ENCODE measurements at places on chromosomes 3 and 15. TPM values are rescaled to one million over a fixed set of nuclear protein-coding genes. Genes with fewer than 3 reads are reported as not detected.

CHRNA7 gene
- total RNA-seq, result 0.95 TPM

PCLAF gene
- 0.24 TPM for total RNA-seq

BCL2A1 gene
- total RNA-seq, result 1.2 TPM

TLR9 gene
- 0.55 TPM for total RNA-seq

DNA sequence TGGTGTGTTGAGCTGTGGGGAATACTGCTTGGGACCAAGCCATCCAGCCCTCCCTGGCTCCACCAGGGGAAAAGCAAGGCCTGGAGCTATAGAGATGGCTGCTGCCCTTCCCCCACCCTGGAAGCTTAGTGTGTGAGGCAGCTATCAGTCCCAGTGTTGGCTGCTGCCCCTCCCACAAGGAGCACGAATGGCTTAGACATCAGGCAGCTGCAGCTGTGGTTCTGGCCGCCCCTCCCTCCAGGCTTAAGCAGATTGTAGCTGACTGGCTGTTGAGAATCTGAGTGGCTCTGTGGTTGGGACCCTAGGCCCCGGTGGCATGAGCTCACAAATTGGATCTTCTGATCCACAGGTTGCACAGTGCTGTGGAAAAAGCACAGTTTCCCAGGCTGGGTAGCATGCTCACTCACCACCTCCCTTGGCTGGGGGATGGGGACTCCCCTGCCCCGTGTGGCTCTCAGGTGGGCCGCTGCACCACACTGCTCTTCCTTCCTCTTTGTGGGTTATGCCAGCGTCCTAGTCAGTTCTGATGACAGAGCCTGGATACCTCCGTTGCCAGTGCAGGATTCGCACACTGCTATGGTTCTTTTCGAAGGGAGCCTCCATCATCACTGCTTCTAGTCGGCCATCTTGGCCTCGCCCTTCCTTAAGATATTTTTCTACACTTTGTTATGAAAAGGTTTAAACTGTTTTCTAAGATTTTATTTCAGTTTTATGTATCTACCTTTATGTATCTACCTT is 21.2 kb upstream of the SUCNR1 start:
- no peak overlapping the region for H3K27ac ChIP-seq
- H3K4me3 ChIP-seq, result no peak overlapping the region
- no peaks in the 10 kb centered on the region for H3K36me3 ChIP-seq
- no peak for DNase-seq

DNA sequence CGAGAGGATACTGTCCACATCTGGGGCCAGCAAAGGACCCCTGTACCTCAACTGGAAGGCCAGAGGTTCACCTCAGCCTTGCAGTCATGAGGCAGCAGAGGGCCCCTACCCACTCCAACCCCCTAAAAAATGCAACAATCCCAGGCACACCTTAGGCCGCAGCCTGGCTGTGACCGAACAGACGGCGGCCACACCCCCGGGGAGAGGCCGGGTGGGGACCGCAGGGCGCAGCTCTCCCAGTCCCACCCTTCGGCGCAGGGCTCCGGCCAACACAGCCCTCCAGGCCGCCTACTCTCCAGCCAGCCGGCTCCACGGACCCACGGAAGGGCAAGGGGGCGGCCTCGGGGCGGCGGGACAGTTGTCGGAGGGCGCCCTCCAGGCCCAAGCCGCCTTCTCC is 457 bp upstream of the DNAJA4 start:
- peak overlapping the region; percentile 95 for H3K27ac ChIP-seq
- H3K36me3 ChIP-seq, result no peaks in the 10 kb centered on the region
- H3K4me1 ChIP-seq, result peaks cover 36% of the 10 kb centered on the region
- DNase-seq, result no peak

DNA sequence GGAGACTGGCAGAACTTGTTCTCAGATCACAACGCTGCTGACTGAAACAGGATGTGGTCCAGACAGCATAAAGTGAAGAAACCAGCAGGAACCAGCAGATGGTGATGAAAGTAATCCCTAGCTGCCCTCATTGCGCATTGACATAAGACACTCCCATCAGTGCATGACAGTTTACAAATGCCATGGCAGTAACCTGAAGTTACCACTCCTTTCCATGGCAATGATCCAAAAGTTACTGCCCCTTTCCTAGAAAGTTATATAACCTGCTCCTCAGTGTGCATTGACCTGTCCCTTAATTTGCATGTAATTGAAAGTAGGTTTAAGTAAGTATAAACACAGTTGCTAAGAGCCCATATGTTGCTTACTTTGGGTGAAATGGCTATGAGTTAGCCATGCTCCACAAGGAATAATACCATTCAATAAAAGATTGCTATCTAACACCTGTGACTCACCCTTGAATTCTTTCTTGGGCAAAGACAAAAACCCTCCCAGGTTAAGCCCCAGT is 149.1 kb upstream of the CD96 start:
- no peak for DNase-seq
- no peaks in the 10 kb centered on the region for H3K4me1 ChIP-seq
- no peaks in the 10 kb centered on the region for H3K36me3 ChIP-seq
- no peak overlapping the region for H3K27ac ChIP-seq

DNA sequence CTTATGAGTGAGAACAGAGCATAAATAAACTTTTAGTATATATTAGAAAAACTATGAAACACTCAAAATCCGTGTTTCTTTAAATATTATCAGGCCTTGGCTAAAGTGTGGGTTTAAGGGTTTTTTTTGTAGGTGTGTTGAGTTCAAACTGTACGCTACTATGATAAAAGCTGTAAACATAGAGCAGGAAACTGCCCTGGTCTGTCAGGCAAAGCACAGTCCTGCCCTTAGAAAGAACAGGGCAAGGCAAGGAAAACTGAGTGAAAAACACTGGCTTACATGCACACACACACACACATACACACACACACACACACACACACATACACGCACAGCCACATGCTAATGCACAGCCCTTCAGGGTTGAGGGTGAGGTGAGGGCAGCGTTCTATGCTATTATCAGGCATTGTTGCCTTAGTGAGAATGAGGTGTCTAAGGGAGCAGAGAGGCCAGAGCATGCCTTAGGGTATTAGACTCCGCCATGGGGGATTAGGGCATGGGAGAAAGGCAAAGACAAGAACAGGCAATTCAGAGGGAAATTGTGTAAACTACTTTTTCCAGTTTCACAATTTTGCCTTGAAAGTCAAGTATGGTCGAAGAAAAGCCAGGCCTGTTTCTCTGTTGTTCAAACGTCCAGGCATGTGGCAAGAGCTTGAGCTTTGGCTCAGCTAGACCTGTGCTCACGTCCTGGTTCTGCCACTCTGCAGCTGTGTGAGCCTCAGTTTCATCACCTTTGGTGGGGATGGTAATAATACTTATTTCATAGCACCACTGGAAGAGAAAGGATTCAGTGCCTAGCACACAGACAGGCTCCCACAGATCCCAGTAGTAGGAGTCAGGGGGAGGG is 36.3 kb upstream of the TPM1 start:
- no peaks in the 10 kb centered on the region for H3K36me3 ChIP-seq
- DNase-seq, result no peak
- no peaks in the 10 kb centered on the region for H3K27me3 ChIP-seq
- no peak overlapping the region for H3K4me3 ChIP-seq
- H3K4me1 ChIP-seq, result no peaks in the 10 kb centered on the region
- H3K27ac ChIP-seq, result no peak overlapping the region

DNA sequence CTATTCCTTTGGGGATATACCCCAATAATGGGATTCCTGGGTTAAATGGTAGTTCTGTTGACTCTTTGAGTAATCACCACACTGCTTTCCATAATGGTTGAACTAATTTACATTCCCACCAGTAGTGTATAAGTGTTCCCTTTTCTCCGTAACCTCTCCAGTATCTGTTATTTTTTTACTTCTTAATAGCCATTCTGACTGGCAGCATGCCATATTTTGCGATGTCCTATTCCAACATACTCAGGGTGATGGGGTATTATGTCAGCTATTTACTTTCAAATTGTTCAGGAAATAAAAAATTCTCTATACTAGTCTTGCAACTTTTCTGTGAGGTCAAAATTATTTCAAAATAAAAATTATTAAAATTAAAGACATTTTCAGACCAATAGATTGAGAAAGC is 9.1 kb upstream of the PARP14 start:
- no peak overlapping the region for H3K4me3 ChIP-seq
- no peaks in the 10 kb centered on the region for H3K27me3 ChIP-seq

DNA sequence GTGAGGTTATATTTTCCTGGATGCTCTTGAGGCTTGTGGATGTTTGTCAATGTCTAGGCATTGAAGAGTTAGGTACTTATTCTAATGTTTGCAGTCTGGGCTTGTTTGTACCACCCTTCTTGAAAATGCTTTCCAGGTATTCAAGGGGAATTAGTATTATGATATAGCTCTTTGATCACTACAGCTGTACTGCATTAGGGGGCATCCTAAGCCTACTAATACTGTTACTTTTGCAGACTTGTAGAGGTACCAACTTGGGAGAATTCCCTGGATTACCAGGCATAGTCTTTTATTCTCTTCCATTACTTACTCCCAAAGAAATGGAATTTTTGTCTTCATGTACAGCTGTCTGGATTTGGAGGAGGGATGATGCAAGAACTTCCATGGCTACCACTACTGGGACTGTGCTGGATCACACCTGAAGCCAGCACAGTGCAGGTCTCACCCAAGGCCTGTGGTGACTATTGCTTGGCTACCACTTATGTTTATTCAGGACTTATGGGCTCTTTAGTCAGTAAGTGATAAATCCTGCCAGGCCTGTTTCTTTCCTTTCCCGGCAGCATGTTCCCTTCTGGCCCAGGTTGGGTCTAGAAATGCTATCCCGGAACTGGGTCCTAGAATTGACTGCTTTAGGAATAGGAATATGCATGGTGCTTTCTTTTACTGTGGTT is 402.9 kb downstream of the IL20RB start:
- H3K27me3 ChIP-seq, result no peaks in the 10 kb centered on the region
- no peak for DNase-seq
- no peak overlapping the region for H3K4me3 ChIP-seq
- no peak overlapping the region for H3K27ac ChIP-seq

DNA sequence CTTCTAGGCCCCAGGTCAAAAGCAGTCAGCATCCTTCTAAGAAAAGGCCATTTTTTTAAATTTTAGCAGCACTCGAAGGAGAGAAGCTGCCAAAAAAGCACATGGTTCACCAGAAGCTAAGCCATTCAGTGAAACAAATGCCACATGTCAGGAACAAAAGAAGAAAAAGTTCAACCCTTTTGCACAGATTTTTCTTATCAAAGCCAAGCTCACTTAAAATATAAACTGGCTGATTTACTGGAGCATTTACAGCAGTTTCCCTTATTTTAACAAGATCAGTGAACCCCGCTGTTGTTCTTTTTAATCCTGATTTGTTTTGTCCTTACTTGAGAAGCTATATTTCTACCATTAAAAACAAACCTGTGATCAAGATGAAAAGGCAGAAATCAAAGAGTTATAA is 46.5 kb upstream of the SYNPR start:
- H3K4me3 ChIP-seq, result no peak overlapping the region
- no peaks in the 10 kb centered on the region for H3K27me3 ChIP-seq
- H3K27ac ChIP-seq, result no peak overlapping the region
- no peaks in the 10 kb centered on the region for H3K4me1 ChIP-seq
- H3K36me3 ChIP-seq, result no peaks in the 10 kb centered on the region

DNA sequence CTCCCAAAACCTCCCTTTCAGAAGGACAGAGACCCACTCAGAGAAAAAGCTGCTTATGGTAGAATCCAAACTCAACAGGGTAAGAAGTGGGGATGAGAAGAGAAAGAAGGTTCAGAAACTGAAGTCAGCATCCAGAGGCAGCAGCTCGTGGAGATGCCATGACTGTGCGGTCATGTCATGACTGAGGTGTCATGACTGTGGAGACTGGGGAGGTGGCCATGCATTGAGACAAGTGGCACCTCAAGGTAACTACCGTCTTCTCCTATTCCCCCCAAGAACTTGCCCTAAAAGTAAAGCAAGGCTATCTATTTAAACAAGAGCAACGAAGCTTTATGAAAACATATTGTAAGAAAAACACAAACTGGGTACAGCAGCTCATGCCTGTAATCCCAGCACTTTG is 15.1 kb downstream of the CHRNA3 start:
- no peaks in the 10 kb centered on the region for H3K4me1 ChIP-seq
- H3K4me3 ChIP-seq, result no peak overlapping the region
- peaks cover 3% of the 10 kb centered on the region for H3K27me3 ChIP-seq
- no peak overlapping the region for H3K27ac ChIP-seq

GRCh38 chr3:194079702-194080172 is 56.2 kb upstream of the HES1 start:
- H3K4me3 ChIP-seq, result no peak overlapping the region
- no peak for DNase-seq
- no peak overlapping the region for H3K27ac ChIP-seq
- peaks cover 10% of the 10 kb centered on the region for H3K4me1 ChIP-seq

DNA sequence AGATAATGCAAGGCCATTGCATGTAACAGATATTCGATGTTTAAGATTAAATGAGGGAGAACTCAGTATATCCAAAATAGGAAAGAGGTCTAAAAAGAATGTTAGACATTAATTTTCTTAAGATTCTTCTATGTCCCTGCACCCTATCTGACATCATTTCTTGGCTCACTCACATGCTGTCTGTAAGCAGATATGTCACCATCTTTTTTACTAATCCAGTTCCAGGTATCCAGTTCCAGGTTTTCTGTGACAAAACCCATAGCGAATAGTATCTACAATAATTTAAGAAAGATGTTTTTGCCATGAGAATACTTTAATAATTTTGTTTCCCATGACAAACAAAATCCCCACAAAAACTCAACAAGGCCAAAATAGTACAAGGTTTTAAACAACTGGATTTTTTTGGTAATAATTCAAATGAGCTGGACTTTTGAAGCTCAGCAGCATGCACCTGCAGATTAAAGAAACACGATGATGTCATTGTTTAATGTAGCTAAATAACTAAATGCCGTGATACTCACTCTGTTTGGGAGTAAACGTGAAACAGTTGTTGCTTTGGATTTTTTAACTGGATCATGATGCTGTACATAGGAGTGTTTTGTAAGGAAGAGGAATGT is 867.6 kb downstream of the EPHA3 start:
- H3K36me3 ChIP-seq, result no peaks in the 10 kb centered on the region
- H3K4me1 ChIP-seq, result no peaks in the 10 kb centered on the region
- H3K27ac ChIP-seq, result no peak overlapping the region
- H3K4me3 ChIP-seq, result no peak overlapping the region
- no peak for DNase-seq
- no peaks in the 10 kb centered on the region for H3K27me3 ChIP-seq

GRCh38 chr3:124985349-124985748 is 50.8 kb upstream of the MUC13 start:
- no peak overlapping the region for H3K4me3 ChIP-seq
- no peak for DNase-seq
- no peaks in the 10 kb centered on the region for H3K4me1 ChIP-seq

DNA sequence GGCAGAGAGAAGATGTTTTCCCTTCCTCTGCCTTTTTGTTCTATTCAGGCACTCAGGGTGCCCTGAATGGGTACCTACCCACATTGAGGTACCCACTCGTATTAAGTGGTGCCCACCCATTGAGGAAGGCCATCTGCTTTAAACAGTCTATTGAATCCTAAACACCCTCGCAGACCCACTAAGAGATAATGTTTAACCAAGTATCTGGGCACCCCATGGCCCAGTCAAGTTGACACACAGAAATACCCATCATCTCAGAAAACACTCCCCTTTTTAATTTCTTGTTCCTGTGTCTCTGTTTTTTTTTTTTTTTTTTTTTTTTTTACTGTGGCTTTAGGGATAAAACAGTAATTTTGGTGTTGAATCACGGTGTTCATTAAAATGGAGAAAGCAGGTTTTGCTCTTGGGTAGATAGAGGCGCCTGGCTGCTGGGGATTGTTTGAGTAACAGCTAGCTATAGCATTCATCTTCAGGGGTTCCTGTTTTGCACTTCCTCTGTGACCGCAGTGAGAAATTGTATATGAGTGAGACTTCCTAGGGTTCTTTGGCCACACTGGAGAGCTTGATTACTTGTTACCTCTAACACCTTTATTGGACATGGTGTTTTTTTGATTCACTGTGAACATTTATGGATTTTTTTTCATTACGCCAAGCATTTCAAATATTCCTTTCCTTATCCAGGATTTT is 259.1 kb downstream of the PTPRG start:
- H3K4me1 ChIP-seq, result peaks cover 14% of the 10 kb centered on the region
- H3K27me3 ChIP-seq, result no peaks in the 10 kb centered on the region
- H3K36me3 ChIP-seq, result no peaks in the 10 kb centered on the region
- DNase-seq, result no peak
- no peak overlapping the region for H3K4me3 ChIP-seq
- H3K27ac ChIP-seq, result no peak overlapping the region
